T-helper 1 cell (primary cell): ENCODE measurements at places on chromosomes 4 and X.

DNA sequence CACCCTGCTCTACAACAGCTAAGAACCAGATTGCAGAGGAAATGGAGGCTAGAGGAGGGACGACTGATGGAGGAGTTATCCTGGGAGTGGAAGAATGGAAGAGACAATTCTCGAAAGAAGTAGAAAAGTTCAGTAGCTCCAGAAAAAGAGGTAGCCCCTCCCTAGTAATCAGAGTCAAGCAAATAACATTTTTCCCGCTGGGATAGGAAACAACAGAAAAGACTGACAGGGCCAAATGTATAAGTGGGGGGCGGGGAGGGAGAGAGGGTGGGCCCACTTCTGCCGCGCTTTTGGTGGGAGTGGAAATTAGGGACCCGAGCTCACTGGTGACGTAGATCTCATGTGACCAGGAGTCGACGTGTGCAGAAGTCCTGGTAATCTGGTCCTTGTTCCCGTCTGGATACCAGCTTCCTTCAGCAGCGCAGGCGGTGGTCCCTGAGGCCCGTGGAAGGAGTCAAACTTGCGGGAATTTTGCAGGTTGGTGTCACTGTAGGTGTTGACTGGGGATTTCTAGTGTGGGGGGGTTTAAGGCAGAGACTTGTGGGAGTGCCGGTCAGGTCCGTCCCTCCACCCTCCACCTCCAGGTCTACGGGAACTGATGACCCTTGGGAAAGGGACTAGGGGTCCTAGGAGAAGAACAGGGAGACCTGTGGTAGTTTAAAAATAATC lies at the start of gene TCEAL9:
Gene TCEAL9, plus strand, starts transcription at position 377 of the 669 bp plus-strand sequence. CDS start 1,179 bp downstream, outside the sequence.
- no peak for DNase-seq

- no peak for DNase-seq
These were observed 75.3 kb upstream of the C1QTNF7 start for GRCh38 chr4:15352524-15352923.

- no peak for DNase-seq
These were observed 17.4 kb upstream of the RAB40A start for GRCh38 chrX:103536732-103537131.

- no peak for DNase-seq
These were observed 36.5 kb upstream of the TFDP3 start for GRCh38 chrX:133254666-133255065.

GRCh38 chr4:13171292-13172057 lies 312.7 kb downstream of the RAB28 start:
- DNase-seq, result no peak

DNA sequence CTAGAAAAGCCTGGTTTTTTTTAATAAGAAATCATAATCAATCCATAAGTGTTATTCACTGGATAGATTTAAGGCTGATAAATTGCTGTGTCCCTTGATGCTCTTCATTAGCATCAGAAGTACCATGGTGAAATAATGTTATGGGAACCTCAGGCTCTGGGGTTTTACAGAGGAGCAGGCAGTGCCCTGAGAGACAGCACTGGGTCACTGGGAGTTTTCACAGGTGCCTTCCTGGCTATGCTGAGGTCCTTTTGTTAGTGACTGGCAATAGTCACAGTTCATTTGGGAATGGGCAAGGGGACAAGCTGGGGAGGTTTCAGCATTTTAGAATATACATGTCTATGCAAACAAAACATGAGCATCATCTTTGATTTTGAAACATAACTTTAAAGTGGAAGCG lies 38.6 kb downstream of the ANK2 start:
- DNase-seq, result no peak

GRCh38 chr4:133920236-133920635 lies 281.4 kb downstream of the PABPC4L start:
- no peak for DNase-seq

- DNase-seq, result no peak
These were observed 108.6 kb upstream of the NDST4 start for GRCh38 chr4:115222061-115222460.

DNA sequence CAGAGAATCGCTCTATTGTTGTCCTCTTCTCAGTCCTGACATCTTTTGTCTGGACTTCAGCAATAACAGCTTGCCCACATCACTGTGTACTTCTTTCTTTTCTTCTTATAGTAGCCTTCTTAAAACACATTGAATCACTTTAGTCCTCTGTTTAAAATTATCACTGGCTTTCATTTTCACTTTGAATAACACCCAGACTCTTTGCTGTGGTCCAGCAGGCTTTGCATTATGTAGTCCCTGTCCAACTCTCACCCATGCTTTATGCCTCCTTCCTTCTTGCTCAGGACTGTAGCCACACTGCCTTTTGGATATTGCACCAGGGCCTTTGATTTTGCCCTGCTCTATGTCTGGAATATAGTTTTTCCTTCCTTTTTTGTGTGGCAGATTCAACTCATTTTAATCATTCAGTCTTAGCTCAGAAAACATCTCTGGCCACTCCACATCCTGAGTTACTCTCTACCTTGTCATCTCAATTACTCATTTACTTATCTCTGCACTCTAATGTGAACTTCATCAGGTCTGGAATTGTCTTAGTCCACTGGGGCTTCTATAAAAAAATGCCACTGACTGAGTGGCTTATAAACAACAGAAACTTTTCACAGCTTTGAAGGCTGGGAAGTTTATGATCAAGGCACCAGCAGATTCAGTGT lies 168.2 kb downstream of the C4orf33 start:
- DNase-seq, result no peak

GRCh38 chr4:71009086-71009485 lies 15.6 kb downstream of the DCK start:
- no peak for DNase-seq

DNA sequence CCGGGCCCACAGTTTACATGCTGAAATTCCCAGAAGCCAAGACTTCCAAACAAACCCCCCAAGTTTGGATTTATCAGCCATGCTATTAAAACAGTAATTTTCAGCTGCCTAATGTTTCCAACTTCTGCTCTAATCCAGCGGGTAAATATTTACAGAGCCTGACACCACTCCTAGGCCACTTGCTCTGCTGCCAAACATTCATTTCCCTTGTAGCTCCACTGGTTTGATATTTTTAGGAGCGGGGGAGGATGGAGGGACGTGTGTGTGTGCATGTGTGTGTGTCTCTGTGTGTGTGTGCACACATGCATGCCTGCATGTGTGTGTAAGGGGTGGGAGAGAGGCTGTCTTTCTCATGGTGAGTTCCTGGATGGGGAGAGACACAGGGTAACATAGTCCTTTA lies 115.7 kb upstream of the PJA1 start:
- no peak for DNase-seq

DNA sequence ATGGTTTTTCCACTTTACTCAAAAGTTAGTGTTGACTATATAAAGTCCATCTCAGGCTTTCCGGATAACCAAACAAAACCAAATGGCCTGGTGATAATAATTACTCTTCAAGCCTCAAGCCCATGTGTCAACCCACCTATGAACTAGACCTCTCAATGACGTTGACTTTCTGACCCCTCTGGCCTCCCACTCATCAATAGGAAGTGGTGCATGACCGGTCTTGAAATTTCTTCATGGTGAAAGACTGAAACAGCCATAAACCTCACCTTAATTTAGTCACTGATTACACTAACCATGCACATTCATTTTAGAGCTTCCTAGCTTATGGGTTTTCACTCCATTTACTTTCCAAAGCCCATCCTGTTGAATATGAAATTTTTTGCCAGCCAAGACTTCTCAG lies 276.0 kb downstream of the KLHL13 start:
- DNase-seq, result no peak

DNA sequence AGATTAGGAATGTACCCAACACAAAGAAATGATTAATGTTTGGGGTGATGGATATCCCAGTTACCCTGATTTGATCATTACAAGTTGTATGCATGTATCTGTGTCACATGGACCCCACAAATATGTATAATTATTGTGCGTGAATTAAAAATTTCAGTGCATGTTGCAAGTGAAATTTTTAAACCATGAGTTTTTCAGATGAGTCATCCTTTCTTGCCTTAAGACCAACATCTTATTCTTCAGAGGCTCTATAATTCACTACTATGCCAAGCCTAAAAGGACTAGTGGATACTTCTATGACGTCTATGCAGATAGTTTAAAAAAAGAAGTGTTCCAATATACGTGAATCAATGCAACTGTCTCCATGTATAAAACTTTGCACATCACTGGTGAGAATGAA lies 113.0 kb upstream of the SH3RF1 start:
- DNase-seq, result no peak

- no peak for DNase-seq
These were observed 79.3 kb downstream of the RBPJ start for GRCh38 chr4:26400132-26400531.

DNA sequence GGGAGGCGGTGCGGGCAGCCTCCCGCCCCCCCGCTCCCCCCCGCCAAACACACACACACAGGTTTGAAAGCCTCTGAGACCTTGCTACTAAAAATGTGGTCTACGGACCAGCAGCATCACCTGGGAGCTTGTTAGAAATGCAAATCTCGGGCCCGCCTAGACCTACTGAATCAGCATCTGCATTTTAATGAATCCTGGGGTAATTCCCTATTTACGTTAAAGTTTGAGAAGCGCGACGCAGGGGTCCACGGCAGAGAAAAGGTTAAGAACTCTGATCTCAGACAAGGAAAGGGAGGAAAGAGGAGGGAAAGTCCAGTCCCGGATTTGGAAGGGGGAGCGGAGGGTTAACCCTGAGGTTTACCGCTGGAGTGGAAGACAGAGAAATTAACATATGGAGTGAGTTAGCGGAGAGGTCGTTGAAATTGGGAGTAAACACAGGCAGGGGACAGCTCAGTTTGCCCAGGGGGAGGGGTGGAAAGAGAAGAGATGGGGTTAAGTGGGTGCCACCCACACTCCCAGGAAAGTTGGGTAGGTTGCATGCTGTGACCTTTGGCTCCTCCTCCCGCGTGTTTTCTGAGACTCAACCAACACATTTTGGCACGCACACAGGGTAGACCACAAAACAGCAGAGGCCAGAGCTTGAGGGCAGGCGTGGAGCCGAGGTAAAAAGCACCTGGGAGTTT lies 483.6 kb downstream of the BCOR start:
- no peak for DNase-seq

GRCh38 chrX:38754102-38754790 lies 47.0 kb upstream of the MID1IP1 start:
- peak; percentile 2 for DNase-seq

GRCh38 chr4:83993774-83994173 lies 457.9 kb downstream of the GPAT3 start:
- DNase-seq, result no peak

GRCh38 chr4:156971676-156972378 lies at the start of gene PDGFC:
PDGFC (minus strand) TSS chr4:156971799; CDS start chr4:156970903, 896 bp downstream.
- DNase-seq, result no peak

- no peak for DNase-seq
These were observed 72.4 kb downstream of the ANKRD50 start for GRCh38 chr4:124640022-124640730.

GRCh38 chrX:38939067-38939466 lies 137.8 kb downstream of the MID1IP1 start:
- no peak for DNase-seq

DNA sequence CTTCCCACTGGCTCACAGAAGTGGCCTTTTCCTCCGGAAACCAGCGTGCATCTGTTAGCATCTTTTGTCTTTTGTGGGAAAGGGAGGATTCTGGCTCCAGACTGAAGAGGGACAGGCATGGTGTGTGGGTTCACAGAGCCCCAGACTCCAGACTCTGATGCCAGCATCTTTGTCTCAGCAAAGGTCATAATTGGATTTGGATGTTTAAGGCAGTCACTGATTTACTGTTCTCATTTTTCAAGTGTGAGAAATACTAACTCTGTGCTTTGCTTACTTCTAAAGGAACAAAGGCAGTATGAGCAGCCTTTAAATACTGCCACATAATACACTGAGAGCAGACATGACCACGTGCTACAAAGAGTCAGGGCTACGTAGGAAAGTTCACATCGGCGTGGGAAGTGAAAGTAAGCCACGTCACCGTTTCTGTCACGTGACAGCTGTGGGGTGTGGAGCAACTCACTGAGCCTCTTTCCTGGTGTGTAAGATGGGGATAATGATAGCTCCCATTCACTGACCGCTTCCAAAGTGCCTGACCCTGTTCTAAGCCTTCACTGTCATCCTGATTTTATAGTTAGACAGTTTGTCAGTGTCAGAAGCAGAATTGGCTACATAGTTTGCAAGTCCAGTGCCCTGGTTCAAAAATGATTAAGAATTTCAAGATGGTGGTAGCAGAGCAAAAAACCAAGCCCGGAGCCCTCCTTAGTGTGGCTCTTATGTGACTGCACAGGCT lies 24.8 kb upstream of the TMSB4X start:
- DNase-seq, result peak; percentile 93
